GM10248 (cell line): ENCODE measurements at places on chromosomes 5 and 9.

DNA sequence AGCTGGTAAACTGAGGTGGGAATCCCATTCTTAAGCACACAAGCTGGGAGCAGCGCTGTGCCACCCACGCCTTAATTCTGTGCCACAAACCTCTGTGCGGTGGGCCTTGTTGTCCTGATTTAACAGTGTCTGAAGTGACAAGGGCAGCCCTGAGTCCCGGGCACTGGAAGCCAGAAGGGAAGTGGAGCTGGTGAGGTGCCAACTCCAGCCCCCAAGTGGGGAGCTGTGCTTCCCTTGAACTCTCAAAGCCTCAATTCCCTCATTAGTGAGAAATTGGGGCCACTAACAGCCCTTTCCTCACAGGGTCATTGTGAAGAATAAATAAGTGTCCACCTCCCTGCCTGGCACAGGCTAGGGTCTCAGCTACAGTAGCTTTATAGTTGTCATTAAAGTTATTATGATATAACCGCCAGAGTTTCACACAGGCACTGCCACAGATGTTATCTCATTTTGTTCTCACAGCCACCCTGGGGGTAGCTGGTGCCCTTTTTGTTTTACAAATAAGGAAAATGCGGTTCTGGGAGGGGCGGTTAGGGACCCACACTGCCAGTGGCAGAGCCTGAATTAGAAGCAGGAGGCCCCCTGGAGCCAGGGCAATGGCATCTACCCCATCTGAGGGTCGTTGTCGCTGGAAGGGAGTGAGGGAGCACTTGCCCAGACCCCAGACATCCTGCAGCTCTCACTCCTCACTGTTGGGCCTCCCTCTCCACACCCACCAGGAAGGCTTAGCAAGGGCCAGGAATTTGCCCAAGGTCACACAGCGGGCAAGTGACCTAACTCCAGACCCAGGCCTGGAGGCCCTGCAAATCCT lies 2.1 kb upstream of the TLX3 start:
- no peak for DNase-seq

DNA sequence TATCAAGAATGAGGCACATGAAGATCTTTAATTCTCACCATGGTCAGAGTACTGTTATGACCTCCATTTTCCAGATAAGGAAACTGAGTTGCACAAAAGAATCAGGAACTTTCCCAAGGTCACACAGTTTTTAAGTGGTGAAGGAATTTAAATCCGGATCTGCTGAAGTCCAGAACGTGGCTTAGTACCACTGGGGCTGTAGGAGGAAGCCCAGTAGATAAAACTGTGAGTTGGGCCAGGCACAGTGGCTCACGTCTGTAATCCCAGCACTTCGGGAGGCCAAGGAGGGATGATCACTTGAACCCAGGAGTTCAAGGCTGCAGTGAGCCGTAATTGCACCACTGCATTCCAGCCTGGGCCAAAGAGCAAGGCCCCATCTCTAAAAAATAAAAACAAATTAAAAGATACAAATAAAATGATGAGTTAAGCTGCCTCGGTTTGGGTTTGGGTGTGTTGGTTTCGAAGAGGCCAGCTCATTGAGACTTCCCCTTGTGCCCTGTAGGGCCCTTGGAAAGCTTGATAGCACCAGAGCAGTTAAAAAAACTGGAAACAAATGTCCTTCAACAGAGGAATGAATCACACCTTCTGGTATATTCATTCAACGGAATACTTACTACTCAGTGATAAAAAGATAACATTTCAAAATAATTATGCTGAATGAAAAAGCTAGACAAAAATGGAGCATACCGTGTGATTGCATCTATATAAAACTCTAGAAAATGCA lies 20.1 kb downstream of the ATOX1 start:
- DNase-seq = no peak

DNA sequence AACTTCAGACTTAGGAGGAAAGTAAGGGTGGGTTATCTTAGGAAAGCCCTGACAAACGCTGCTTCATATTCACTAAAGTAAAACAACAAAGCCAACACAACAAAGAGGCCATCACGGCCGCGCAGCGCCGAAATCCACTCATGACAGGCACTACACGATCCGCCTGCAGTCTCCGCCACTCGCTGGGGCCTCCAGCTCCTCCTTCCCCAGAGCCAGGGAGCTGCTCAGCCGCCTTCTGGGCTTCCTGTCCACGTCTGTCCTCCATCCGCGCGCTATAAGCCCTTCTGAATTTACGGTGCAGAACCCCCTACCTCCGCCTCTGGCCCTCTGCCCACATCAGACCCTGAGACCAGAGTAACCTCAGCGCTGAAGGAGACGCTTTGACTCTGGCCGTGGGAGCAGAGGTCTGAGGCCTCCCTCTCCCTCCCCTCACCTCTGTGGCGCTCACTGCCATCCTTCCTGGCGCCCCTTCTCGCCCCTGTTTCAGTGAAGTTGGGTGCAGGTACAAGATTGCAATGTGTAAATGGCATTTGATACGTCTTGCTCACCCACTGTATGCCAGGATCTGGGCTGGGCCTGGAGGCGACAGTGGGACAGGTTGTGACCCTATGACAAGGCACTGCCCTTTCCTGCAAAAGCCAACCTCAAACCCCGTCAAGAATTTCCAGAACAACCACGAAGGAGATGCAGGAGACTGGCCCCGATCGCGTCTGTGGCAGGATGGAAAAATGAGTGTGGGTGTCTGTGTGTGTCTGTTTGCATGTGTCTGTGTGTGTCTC lies 74.9 kb upstream of the PHYKPL start:
- DNase-seq = no peak

- no peak for DNase-seq
Observed at GRCh38 chr9:98109052-98109451, 10.0 kb downstream of the TRIM14 start.

GRCh38 chr5:140360681-140361479 lies 886 bp downstream of the SLC4A9 start:
- no peak for DNase-seq

- DNase-seq = no peak
Observed at GRCh38 chr5:90408571-90409317, 812 bp downstream of the CETN3 start.

- no peak for DNase-seq
Observed at GRCh38 chr5:169751490-169751889, 114.4 kb downstream of the DOCK2 start.

DNA sequence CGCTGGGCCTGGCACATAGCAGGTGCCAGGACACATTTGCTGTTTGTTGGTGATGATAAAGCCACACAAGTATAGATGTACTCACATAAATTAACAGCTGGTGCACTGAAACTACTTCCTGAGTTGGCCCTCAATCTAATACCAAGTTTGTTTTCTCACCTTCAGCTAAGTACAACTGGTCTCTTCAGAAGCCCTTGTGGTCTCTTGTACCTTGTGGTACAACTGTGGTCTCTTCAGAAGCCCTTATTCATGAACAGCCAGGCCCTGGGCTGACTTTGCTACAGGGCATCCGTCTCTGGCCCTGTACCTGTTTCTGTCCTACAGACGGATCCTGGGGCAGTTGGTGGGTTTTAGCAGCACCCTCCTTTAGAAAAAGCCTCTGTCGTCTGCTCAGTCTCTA lies 81.5 kb downstream of the DAB2IP start:
- DNase-seq = no peak

DNA sequence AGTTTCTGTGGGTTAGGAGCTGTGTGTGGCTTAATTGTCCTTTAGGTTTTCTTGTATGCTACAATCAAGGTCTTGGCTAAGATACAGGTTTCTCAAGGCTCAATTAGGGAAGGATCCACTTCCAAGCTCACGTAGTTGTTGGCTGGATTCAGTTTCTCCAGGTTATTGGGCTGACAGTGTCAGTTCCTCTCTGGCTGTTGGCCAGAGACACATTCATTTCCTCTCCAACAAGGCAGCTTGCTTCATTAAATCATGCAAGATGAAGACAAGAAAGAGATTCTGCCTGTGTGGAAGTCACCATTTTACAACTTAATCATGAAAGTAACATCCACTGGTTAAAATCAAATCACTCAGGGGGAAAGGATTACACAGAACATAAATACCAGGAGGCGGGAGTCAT lies 275.7 kb upstream of the KIF2A start:
- DNase-seq = no peak

GRCh38 chr5:148091991-148092964 lies 28.5 kb downstream of the SPINK5 start:
- no peak for DNase-seq

GRCh38 chr9:133665535-133665934 lies 29.4 kb downstream of the DBH start:
- DNase-seq = no peak

GRCh38 chr9:138075961-138076649 lies 198.5 kb downstream of the CACNA1B start:
- no peak for DNase-seq
